Pulmonary artery endothelial cell (primary cell): ENCODE measurements at places on chromosomes 4 and X. TPM values are rescaled to one million over a fixed set of nuclear protein-coding genes. Genes with fewer than 3 reads are reported as not detected.

The REELD1 gene
- not detected in 2 replicates for total RNA-seq

GRCh38 chr4:27429364-27429871, 568.8 kb downstream of the STIM2 start:
- no peak for DNase-seq

The LRIT3 gene
- 0.04 TPM in 1 of 2 replicates, not detected in the other for total RNA-seq

- no peak for DNase-seq
Observed at GRCh38 chrX:23497919-23498318, 163.3 kb downstream of the PTCHD1 start.

The TLR8 gene
- not detected in 2 replicates for total RNA-seq

DNA sequence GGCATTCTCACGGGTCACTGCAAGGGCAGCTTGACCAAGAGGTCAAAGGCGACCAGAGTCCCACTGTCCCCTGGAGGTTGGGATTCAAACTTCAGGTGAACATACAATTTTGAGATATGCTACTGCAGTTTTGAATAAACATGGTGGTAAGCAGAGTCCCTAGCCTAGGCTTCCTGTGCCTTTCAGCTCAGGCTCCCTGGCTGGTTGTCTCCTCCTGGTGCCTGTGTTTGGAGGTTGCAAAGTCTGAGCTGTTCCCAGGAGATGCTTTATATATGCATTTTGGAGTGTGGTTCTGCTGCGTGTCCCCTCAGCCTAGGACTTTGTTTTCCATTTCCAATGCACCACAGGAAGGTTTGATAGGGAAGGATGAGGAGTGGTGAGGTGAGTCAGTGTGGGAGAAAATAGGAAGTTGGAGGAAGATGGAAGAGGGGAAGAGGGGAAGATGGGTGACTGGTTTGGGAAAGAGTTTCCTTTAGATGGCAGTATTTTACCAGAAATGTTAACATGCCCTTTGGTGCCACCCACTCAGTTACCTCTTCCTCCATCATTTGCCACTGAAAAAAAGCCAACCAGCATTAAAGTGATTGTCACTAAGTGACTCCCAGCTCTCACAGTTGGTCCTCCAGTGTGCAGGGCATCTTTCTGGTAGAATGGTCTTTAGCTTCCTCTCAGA, 211.7 kb upstream of the AGTR2 start:
- DNase-seq = no peak

DNA sequence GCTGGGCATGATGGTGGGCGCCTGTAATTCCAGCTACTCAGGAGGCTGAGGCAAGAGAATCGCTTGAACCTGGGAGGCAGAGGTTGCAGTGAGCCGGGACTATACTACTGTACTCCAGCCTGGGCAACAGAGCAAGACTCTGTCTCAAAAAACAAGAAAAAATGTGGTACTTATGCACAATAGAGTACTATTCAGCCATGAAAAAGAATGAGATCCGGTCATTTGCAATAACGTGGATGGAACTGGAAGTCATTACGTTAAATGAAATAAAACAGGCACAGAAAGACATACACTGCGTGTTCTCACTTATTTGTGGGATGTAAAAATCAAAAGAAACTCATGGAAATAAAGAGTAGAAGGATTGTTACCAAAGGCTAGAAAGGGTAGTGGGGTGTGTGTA, 12.1 kb downstream of the RPGR start:
- DNase-seq = no peak

The RBM46 gene
- not detected in 2 replicates for total RNA-seq

GRCh38 chr4:78922207-78922606, 17.0 kb downstream of the PAQR3 start:
- no peak for DNase-seq

The SPATA4 gene
- total RNA-seq = not detected in 2 replicates

The NOX1 gene
- not detected in 2 replicates for total RNA-seq

DNA sequence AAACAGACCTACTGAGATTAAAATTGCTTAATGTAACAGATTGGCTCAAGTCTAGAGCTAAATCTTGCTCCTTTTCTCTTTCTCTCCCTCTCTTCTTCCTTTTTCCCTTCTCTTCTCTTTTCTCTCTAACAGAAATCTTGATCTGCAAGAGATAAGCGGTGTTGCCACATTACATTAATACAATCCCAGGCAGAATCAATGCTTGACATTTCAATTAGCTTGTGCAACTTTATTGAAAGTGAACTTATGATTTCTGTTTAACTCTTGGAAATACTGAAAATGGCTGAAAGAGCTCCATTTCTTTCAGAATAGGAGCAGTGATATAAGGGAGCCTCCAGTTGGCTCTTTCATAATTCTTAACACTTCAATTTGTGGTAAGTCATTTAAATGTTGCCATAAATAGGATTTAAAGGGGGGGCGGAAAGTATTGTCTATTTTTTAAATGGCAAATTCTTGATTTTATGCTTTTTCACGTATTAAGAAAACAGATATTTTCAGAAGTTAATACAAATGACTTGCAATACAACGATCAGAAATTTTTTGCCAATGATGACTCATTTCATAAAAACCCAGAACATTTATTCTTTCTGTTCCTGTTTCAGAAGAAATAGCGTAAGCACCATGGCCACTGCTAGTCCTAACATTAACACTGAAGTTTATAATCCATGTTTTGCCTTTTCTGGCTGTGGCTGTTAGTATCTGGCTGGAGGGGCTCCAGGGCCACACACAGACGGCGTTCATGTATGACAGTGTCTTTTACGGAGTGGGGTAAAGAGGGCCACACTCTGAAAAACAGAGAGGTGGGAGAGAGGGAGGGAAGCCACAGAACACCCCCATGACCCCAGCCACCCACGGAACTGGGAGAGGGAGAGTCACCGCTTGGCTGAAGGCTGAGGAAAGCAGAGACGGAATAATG, 115.7 kb upstream of the FAT1 start:
- no peak for DNase-seq

The PNMA3 gene
- total RNA-seq = under 0.01 TPM in 1 of 2 replicates, not detected in the other

The SORBS2 gene
- 21.6 and 46.2 TPM in 2 replicates for total RNA-seq

The TGIF2LX gene
- not detected in 2 replicates for total RNA-seq

- no peak for DNase-seq
Observed at GRCh38 chr4:27206009-27206408, 345.4 kb downstream of the STIM2 start.

GRCh38 chr4:109462297-109462696, 28.7 kb downstream of the SEC24B start:
- no peak for DNase-seq
